ENCODE measurements at places on chromosomes 3 and 15.

DNA sequence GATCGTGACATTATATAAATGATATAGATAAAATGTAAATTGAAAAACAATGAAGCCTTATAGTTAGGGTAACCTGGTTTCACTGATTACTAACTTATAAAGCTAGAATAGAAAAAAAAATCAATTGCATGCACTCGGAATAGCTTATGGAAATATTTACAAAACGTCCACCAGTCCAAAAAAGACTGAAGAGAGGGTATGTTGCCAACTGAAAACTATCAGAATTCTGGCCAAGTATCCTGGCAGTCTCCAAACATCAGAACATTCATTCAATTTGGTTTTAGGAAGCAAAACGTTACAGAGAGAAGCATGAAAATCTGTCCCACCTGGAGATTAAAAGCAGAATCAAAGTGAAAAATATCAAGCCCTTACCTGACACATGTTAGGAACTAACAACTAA, 892.4 kb downstream of the ROBO1 start:
- no peak for DNase-seq

- no peak for DNase-seq
Observed at GRCh38 chr15:101179341-101180153, 72.3 kb downstream of the CHSY1 start.

DNA sequence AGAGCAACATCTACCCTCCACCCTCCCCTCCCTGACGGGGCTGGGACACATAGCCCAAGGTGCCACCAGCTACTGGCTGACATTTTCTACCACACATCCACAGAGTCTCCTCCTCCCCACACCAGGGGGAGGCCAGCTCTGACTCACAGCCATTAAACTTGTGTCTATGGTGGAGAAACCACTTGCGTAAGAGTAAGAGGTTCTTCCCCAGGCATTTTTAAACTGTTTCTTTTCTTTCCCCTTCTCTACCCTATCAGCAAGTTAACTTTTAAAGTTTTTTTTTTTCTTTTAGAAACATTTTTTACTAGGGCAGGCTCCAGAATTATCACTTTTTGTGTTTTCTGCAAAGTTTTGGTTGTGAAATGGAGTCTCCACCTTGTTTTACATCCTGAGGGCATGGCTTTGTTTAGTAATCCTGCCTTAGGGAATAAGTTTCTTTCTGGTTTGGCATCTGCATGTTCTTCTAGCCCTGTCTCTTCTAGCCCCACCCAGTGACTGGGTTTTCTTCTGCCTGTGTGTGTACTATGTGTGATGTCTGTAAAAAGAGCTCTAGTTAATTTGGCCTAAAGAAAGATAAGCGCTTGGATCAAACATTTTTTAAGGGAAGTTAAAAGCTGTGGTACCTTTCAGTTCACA, 148.8 kb upstream of the GADL1 start:
- no peak for DNase-seq

GRCh38 chr3:52227766-52228165, 2.3 kb upstream of the TLR9 start:
- DNase-seq, result no peak

DNA sequence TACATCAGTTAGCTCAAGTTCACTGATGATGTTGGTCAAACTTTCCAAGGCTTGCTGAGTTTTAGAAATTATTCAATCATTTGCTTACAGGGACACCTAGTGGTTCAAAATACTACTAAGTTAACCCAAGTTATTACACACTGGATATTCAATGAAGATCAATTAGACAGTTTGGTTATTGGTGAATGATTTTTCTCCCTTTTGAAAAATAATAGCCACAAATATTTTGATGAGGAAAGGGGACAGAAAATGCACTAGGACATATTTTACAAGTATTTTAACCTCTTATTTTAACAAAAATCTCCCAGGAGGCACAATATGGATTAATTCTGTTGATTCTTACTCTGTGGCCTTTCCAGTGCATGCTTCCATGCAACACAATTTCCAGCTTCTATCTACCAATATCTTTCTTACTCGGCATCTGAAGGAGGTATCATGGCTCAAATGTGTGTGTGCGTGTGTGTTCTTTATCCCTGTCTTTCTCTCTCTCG, 20.1 kb upstream of the GOLGA6L2 start:
- no peak for DNase-seq

- DNase-seq, result no peak
Observed at GRCh38 chr3:131806736-131807135, 228.1 kb downstream of the CPNE4 start.

DNA sequence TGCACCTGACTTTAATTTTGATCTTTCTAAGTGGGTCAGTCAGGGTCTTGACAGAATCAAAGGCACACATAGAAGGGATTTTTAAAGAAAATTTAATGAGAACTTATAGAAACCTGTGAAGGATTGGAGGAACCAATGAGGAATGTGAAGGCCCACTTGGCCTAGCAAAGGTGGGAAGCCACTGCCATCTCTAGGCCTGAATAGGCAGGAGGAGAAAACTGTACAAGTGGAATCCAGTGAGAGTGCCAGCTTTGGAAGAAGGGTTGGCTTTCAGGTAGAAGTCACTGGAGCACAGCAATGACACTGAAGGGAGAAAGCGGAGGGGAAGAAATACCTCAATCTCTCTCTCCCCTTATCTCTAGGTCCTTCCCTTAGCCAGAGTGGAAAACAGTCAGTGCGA, 380.7 kb upstream of the KCNMB2 start:
- no peak for DNase-seq

GRCh38 chr3:145648396-145648795, 512.6 kb downstream of the PLOD2 start:
- DNase-seq, result no peak

DNA sequence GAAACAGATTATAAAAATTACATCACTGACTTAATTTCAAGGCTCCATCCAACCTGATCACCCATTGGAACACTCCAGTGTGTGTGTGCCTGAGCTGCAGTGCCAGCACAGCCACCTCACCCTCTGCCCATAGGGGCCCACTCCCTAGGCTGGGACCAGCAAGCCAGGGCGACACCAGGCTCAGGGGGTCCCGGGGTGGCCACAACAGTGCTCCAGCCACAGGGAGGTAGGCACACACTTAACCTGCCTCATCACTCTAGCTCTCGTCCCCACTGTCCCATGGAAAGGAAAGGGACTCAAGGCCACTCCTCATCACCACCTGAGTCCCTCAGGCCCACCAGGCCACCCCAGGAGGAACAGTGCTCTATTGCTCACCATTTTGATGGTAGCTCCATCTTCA, 24.9 kb downstream of the ZXDC start:
- DNase-seq, result no peak

- DNase-seq, result no peak
Observed at GRCh38 chr3:190325923-190326322, 3.7 kb upstream of the CLDN1 start.

- no peak for DNase-seq
Observed at GRCh38 chr15:50222181-50222580, 40.2 kb downstream of the SLC27A2 start.

DNA sequence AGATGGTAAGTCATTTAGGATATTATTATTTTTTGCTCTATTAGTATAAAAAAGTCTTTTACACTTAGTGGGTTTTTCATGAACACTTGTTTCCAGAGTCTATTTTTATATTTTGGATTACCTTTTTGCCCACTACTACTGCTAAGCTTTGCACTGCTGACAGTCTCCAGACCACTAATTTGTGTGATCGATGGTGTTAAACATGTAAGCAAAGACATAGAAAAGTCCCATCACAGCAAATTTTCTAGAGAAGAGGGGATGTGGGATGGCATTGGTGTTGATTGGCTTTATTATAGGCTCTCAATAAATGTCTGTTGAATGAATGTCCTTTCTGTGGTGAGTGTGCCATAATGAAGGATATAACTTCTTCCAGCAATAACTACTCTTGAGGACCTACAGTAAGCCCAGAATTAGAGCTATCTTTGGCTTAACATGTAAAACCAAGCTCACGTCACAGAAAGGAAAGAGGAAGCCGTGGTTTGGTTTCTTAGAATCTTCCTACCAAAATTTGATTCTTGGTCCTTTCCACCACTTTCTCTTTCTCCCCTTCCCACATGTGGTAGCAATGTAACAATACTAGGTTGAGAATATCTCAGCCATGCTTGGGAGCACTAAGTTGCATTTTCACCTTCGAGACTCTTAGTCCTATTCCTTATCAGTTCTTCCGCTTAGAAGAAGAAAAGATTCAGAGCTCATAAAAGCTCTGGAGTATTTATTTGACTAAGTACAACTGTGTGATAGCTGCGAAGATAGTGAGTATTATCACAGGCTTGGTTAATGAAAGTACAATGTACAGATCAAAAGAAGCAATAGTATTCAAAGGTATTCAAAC, 90.6 kb upstream of the UMPS start:
- peak; percentile 6 for DNase-seq

GRCh38 chr3:126311338-126311978, 45.8 kb downstream of the KLF15 start:
- DNase-seq, result no peak

DNA sequence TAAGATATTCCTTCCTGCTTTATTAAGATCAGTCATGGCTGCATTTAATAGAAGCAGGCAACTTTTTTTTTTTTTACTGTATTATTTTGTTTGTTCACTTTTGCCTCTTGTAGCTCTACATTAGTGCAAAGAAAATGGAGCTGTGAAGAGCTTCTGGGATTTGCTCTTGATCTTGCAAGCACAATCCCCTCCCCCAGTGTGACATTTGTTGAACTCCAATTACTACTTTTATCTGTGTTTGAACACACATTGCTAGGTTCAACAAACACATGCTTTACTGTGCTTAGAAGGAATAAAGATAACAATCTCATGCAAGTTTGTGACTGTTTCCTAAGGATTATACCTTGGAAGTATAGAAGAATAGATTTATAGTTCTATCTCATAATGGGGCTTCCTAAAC, 648.8 kb downstream of the NLGN1 start:
- no peak for DNase-seq

DNA sequence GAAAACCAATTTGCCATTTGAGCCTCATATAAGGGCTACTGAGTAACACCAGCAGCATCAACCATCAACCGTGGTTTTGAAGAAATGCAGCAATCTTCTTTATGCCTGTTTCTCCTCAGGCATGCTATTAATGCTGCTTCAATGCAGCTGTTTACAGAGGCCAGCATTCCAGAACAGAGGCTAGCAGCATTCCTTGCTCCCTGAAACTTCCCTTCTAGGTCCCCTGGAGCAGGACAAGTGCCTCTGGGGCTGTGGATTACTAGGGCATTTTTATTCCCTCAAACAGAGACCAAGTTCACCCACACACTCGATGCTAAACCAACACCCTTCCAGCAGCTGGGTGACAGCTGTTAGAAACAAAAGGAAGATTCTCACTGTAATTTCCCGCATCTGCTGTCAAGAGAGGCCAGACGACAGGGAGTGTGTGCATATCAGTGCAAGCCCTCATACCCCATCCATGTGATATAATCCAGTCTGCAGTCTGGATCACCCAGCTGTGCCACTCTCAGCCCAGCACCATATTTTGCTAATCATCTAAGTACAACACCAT, 57.5 kb downstream of the HOMER2 start:
- DNase-seq, result no peak

DNA sequence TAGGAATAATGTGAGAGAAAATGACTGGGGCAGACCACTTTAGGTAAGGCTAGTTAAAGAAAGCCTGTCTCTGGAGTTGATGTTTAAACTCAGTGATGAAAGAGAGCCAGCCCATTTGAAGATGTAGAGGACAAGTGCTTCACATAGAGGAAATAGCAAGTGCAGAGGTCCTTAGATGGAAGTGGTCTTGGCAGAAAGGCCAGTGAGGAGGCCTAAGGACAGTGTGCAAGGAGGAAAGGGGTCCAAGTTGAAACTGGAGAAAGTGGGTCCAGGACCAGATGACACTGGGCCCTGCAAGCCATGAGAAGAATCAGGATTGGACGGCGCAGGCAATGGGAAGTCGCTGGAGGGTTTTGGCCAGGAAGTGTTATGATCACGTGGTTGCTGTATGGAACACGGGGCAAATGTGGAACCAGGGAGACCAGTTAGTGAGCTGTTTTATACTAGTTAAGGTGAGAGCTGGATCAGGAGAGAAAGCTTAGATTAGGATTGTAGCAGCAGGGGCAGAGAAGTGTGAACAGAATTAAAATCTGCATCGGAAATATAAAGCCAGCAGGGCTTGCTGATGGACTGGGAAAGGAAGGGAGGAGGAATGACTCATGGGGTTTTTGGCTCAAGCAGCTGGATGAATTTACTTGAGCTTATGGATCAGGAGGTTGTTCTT, 48.0 kb upstream of the SCAANT1 start:
- DNase-seq, result no peak

- DNase-seq, result no peak
Observed at GRCh38 chr3:173398111-173398479, 551 bp downstream of the NLGN1 start.

- DNase-seq, result no peak
Observed at GRCh38 chr15:59371458-59372351, 966 bp downstream of the MYO1E start.

- DNase-seq, result no peak
Observed at GRCh38 chr3:157865352-157866000, 240.7 kb downstream of the SHOX2 start.

Data from stimulated activated CD4-positive, alpha-beta T cell treated with anti-CD3 and anti-CD28 coated beads, Interleukin-4, amount 100 ng/mL, for 4 hours (primary cell).